ENCODE measurements at places on chromosomes 1 and 21.
A peak's percentile ranks its signal among the peaks of the same experiment; 100 is the strongest.

DNA sequence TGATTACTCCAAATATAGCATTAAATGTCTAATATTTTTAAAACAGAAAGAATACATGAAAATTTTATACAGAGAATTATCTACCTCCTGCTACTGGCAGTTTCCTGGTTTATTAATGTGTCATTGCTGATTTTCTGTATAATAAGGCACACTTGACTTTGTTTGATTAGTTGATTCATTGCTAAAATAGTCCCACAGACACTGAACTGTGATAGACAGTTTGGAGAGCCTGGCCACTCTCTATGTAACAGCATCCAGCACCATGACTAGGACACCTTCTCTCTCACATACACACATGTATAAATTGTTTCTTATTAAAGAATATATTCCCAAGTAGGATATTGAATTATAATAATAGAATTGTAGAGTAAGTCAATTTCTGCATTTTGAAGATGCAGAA is 368.5 kb upstream of the SNX7 start:
- no peak for DNase-seq

GRCh38 chr1:55179177-55179835 is 35.9 kb downstream of the USP24 start:
- no peak for DNase-seq

- peak; percentile 71 for DNase-seq
These were observed at the start of gene EFNA1 for GRCh38 chr1:155127105-155127966. Gene EFNA1 (plus strand): TSS chr1:155127876. CDS start chr1:155127978, 102 bp downstream.

DNA sequence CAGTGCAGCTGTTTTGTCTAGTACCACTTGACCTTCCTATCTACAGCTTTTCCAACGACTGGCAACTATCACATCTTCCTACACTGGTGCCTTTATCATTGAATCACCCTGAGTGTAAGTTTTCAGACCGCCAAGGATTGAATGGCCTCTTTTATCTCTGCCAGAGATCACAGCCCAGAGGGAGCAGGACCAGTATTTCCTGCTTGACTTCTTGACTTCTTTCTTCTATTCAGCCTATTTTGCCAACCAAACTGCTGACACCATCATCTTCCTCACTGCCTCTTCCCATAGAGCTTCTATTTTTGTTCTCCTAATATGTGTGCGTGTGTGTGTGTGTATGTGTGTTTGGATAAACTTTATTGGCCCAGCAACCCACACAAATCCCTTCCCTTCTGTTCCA is 53.8 kb downstream of the SERBP1 start:
- no peak for DNase-seq

- no peak for DNase-seq
These were observed 15.9 kb downstream of the SLC27A3 start for GRCh38 chr1:153790966-153791647.

GRCh38 chr1:206658264-206658980 is 23.1 kb downstream of the DYRK3 start:
- DNase-seq = peak; percentile 28

- no peak for DNase-seq
These were observed 18.4 kb upstream of the C1QA start for GRCh38 chr1:22618056-22618455.

DNA sequence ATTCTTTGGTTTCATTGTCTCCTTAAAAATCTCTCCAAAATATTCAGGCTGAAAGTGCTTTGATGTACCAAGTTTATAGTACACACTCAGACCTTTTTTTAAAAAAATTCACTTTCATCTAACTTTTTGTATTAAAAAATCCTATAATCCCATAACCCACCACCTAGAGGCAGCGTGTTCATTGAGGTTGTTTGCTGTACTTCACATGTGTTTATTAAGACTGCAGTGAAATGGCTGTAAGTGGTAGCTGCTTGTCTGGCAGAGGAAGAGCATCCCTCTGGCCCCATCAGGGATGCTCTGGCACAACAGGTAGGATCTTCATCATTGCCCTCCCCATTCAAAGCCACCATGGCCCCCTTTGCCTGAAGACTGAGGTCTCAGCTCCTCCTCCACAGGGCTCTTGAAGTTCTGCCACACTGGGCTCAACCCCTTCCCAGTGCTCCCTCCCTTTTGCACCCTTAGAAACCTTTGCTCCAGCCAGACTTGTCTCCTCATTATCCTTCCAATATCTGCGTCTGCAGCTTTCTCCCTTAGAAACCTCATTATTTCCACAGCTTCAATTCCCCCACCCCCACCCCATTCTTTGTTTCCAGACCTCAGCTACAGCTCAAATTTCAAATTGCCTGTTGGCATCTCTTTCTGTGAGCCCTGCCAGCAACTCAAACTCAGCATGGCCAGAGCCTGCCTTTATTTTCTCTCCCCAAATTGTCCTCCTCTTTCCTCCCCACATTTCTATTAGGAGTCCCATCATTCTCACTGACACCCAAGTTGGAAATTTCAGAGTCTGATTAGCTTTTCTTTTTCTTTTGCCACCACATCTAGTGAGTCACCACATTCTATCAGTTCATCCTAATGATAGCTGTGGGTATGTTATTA is 369.6 kb upstream of the USP24 start:
- no peak for DNase-seq

- no peak for DNase-seq
These were observed 346.2 kb downstream of the BARHL2 start for GRCh38 chr1:90370686-90371447.

- DNase-seq = no peak
These were observed 11.0 kb upstream of the FCGR2A start for GRCh38 chr1:161494091-161494735.

- DNase-seq = no peak
These were observed 21.0 kb downstream of the CLCA4 start for GRCh38 chr1:86567878-86568277.

GRCh38 chr1:53731043-53731600 is 7.8 kb downstream of the GLIS1 start:
- DNase-seq = no peak

DNA sequence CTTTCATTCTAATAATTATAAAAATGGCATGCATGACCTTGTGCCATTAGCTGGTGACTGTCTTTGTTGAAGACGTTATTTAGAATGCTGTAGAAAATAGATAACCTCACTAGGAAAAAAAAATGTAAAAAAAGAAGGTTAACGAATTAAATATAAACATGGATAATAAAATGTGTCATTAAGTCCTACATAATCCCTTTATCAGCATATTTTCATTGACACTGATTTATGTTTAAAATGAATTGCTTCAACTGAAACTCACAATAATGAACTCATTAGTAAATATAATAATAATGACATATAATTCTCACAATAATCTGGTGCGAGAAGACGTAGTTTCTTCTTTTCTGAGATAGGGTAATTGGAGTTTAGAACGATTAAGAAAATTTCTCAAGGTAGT is 4.7 kb downstream of the TMPRSS15 start:
- DNase-seq = no peak

DNA sequence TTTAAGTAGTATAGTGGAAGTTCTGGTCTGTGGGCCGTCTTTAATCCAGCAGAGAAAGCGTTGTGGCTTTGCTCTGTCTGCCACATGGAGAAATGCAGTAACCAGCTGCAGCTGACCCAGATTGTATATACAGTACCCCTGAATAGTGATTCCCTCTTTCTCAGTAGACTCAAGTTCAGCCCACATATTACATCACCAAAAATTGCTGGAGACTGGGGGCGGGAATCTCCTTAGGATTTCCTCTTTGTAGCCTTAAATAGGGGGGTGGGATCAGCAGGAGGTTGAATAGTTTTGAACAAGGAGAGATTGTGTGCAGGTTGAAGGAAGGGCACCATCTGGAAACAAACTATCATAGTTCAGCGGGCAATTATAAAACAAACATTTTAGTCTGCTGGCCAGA is at the start of gene ANGPTL1:
Gene ANGPTL1, minus strand, starts transcription at position 134 of the 400 bp plus-strand sequence. CDS start 5,301 bp downstream, outside the sequence.
- DNase-seq = no peak

GRCh38 chr1:25217598-25218232 is 14.6 kb downstream of the SYF2 start:
- DNase-seq = no peak

DNA sequence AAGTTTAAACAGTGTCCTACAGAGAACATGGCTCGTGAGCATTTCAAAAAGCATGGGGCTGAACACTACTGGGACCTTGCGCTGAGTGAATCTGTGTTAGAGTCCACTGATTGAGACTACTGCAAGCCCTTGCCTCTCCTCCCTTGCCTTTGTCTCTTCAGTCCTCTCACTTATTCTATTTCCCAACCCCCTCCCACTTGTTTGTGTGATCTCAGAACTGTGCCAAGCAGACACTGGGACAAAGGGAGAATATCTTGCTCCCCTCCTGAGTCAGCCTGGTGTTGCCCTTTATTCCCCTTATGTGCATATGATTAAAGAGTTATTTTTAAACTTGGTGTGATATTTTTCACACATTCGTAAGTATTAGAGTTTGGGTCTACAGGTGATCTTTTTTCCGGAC is 11.1 kb upstream of the RPRD2 start:
- DNase-seq = no peak

- DNase-seq = no peak
These were observed 45.5 kb upstream of the VANGL1 start for GRCh38 chr1:115596080-115596780.

GRCh38 chr1:109454497-109455133 is 11.7 kb upstream of the SYPL2 start:
- DNase-seq = no peak

DNA sequence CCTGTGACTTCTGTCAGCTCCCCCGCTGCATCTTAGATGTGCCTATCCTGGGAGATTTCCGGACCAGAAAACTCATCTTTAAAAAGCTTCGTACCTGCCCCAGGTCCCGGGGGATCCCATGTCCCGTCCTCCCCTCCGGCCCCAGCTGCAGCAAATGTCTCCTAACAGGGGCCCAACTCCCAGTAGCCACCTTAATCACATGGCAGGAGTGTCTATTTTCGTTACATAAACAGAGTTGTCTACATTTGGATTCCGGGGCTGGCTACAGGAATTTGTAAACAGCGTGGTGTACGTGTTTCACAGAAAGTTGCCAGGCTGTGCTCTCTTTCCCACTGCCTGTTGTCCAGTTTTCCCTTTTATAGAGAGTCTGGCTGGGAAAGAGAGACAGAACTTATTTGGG is 17.9 kb upstream of the KCNE2 start:
- DNase-seq = no peak

- DNase-seq = no peak
These were observed 134.2 kb downstream of the LMO4 start for GRCh38 chr1:87462894-87463293.

DNA sequence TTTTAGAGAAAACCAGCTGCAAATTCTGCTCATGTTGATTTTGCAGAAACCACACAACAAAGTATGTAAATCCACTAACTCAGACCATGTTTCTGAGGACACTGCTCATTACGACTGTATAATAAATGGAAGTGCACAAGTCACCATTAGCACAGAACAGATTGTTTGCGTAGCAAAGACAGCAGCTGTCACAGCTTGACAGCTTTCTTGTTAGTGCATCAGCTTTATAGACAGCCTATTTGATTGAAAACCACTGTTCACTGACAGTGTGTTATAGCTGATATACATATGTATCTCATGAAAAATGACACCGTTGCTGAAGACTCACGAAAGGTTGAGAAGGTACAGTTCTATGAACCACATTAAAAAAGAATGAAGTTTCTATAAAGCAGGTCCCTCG is 560.2 kb upstream of the ZRANB2 start:
- DNase-seq = no peak

GRCh38 chr1:233844692-233845091 is 59.8 kb upstream of the SLC35F3 start:
- no peak for DNase-seq

DNA sequence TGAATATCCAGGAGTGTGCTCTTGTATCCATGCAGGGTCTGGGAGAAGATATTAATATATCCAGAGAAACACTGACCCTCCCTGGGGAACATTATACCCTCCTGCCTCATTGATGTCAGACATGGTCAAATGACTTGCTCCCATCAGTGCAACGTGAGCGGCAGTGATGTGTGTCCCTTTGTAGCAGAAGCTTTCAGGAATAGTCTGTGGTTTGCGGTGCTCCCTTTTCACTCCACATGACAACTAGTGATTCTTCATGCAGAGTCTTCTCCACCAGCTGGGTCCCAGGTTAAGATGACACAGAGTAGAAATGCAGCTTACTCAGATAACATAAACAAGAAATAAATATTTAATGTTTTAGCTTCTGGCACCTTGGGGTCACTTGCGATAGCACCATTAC is 31.9 kb upstream of the LYPD8 start:
- no peak for DNase-seq

DNA sequence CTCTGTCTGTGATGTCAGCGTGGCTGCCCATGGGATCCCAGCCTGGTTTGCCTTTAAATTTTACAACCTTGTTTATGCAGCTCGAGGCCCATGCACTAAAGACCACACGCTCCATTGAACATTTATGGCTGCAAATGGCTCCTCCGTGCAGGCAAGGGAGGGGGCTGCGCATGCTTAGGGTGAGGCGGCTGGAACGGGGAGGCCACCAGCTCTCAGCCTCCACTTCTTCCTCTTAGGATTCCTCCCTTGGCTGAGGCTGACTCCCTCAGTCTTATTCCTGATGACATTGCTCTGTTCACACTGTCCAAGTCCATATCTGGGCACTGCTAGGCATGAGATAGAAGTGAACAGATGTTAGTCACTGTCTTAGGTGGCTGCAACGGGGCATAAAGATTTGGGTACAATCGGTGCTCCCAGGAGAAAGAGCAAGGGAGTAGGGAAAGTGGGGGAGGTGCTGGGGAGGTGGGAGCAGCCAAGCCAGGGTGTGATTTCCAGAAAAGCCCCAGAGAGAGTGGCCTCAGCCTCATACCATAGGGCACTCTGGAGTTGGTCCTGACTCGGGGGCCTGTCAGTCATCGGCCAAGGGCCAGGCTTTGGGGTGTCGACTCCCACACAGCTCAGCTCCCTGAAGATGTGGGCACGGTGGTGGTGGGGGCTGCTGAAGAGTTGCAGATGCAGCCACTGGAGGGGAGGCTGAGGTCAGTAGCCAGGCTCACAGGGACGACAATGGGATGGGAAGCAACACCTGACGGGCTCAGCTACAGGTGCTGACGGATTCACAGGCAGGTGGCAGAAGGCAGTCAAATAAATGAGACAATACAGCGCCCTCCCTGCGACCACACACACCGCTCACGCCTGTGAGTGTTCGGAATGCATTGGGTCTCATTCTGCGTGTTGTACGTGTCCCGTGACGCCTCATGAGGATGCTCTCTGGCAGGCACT is 37.3 kb upstream of the ACTL8 start:
- DNase-seq = no peak

DNA sequence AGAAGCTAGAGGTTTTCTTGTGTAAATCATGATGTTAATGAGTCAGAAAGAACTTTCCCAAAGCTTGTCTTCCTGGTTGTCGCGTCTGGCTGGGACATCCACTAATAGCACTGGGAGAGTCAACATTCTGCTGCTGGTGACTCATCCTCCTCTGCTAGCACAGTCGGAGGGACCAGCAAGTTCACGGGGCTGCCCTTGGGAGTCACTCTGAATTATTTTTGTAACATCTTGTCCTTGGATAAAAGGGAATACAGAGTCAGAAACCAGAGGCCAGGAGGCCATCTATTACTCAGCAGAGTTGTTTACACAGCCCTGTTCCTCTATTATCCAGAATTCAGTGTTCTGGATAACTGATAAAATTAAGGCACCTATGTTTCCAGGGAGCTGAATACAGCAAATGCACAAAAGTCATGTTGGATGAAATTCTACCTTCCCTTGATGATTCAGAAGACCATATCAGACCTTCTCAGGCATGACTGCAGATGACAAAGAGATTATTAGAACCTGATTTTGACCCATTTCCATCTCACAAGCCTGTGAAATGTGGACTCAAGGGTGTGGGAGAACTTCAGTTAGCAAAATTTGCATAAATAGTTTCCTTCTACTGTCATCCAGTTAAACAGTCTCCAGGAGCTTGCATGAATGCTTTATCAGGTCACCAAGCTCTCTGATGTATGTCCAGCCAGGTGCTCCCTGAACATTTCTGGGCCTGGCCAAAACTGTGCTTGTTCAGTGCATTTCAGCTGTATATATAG is 68.1 kb downstream of the JAK1 start:
- peak; percentile 54 for DNase-seq

Measured in BE2C (cell line).